ENCODE measurements at places on chromosomes 7 and 10.

GRCh38 chr10:46074196-46074946, 28.3 kb upstream of the MSMB start:
- DNase-seq, result no peak

DNA sequence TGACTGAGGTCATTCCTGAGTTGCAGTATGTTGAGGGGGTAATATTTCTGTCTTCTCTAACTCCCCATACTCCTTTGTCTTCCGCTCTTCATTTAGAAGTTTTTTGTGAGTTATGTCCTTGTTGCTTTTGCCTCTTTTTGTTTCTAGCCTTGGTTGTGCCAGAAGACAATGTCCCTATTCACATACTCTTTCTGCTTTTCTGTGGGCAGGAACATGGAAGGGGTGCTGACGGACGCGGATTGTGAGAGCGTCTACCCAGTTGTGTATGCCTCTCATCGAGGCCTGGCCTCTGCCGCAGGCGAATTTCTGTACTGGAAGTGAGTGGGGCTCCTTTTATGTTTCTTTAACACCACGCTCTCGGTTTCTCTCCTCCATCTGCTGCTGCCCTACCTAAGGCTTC, 20.5 kb downstream of the STAG3 start:
- no peak for DNase-seq

DNA sequence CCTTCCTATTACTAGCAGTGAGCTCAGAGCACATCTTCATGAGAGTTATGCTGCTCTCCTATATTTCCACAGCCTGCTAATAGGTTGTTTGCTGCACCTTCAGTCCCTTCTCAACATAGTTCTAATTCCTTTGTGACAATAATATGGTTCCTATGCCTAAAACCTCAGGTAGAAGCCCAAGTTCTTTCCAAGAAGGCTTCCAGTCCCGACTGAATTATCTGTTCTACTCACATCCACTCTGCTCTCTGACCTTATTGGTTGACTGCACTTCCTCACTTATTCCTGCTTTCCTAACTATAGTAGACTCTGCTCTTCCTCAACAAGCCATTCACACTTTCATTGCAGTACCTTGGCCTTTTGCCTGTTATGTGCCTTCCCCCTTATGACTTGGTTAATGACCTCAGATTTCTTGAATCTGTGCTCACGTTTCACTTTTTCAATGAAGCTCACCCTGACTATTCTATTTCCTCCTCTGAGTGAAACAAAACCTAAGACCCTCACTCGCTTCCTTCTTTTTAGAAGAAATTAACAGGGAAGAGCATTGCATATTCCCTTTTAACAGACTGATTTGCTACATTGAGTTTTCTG, 132.7 kb downstream of the MDFIC start:
- DNase-seq, result no peak

DNA sequence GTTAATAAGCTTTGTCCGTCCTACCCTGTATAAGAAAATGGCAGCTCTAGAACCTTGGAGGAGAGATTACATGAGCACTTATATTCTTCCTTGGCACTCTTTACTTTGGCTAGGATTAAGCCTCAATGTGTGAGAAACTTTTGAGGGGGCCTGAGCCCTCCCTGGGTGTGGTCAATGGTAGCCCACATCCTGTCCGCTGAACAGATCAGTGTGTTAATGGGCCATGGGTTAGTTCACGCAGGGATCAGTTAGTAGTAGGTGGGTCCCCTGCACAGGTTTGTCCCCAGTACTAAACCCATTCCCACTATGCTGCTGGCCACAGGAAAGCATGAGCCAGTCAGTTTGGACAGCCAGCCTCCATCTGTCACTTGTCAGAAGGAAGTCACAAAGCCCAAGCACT, 20.2 kb upstream of the IKZF1 start:
- DNase-seq, result no peak

DNA sequence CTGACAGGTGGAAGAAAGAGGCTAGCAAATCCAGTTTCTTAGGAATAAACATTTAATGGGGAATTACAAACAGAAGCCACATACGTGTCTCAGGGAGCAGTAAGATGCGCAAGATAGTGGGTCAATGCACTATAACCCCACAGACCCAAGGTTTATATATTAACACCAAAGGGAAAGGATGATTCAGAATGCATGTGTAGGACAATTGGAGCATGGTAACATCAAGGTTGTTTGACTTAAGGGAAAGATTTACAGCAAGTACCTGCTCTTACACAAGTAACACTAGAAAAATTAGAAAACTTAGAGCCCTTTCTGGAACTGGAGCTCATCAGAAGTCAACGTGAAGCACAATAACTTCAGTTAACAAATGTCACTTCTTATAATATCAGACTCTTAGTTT, 161.1 kb upstream of the ZWINT start:
- DNase-seq, result no peak

DNA sequence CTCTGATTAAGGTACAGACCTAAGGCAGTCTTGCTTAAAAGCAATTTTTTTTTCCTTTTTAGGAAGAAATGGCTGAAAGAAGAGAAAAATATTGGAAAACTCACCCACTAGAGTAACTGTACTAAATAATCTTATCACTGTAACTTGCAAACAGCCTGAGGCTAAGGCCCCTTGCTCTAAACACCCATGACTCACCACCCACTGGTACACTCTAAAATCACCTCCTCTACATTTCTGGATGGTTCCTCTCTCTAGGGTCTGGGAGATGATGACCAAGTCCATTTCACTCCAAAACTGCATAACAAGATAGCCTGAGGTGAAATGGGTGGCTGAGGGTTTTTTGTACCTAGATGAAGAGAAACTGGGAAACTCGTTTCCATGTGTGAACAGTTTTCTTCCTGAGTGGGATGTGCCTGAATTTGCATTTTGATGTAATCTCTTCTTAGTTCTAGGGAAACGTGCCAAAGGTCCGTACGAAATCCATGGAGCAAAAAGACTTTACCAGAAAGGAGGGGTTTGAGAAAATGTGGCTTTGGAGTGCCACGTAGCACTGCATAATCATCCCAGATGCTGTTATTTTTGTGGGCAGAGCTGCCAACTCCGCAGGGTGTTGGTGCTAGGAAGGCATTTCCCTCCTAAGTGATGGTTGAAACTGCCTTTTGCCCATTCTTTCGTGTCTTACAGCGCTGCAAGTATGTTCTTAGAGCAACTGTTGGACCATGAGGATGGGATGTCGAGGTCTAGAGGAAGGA, 113.5 kb upstream of the C10orf90 start:
- no peak for DNase-seq

GRCh38 chr7:70512144-70512543, 619.8 kb upstream of the GALNT17 start:
- DNase-seq, result no peak

DNA sequence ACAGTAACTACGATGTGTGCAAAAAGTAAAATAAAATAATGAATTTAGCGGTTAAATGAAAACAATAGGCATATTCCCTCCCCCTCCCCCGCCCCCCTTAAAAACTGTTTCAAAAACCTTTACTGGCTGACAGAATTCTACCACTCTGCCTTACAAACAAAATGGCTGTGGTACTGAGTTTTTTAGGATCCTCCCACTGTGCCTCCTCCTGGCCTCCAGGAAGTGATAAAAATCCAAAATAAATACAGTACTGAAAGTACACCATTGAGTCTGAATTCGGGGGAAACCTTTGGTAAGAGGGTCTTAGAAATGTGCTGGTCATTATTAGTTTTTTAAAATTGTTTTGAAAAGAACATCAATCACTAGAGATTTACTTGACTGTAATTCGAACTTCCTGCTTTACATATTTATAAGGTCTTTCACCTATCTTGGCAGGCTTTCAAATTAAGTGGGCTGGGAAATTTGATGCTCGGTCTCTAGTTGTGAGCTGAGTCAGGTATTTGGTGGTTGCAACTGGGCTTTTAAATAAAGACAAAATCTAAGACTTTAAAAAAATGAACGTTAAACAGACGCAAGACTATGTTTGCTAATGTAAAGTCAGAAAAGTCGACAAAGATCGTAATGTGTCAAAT, 32.5 kb upstream of the EPC1 start:
- no peak for DNase-seq

DNA sequence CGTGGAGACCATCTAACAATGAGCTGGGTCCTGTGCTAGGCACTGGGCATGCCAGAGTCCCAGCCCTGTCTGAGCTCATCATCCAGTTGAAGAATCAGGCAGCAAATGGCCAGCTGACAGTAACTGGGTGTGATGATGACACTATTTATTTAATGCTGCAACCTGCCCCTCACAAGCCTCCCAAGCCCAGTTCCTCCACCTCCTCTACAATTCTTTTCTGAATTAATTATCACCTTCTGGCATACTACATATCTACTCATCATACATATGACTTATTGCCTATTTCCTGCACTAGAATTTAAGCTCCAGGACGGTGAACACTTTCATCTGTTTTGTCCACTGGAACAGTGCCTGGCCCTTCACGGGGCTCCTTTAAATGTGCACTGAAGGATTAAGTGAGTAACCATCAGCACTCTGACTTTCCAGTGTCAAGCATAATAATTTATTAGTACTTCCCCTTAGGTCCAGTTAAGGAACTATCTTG, 96.7 kb upstream of the LAMB4 start:
- no peak for DNase-seq

DNA sequence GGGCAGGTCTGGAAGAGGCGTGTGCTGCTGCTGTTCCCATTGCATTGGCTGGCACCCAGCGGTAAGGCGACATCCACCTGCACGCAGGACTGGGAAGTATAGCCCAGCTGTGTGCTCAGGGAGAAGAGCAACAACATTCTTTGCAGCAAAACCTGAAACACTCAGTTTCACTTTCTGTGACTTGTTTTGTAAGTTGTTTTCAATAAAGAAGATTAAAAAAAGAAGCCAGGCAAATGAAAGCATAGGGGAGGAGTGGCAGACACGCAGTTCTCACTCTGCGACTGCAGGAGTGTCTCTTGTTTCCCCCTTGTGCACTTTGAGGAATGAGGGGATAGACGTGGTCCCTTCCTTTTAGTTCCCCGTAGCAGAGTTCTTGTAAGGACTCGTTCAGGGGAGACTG, 5.8 kb downstream of the FBH1 start:
- DNase-seq, result no peak

GRCh38 chr10:19730907-19731217, 85.4 kb upstream of the PLXDC2 start:
- no peak for DNase-seq

- no peak for DNase-seq
Measured at GRCh38 chr10:7445474-7446185, 34.8 kb upstream of the SFMBT2 start.

GRCh38 chr7:85483177-85483576, 296.3 kb upstream of the SEMA3D start:
- no peak for DNase-seq

DNA sequence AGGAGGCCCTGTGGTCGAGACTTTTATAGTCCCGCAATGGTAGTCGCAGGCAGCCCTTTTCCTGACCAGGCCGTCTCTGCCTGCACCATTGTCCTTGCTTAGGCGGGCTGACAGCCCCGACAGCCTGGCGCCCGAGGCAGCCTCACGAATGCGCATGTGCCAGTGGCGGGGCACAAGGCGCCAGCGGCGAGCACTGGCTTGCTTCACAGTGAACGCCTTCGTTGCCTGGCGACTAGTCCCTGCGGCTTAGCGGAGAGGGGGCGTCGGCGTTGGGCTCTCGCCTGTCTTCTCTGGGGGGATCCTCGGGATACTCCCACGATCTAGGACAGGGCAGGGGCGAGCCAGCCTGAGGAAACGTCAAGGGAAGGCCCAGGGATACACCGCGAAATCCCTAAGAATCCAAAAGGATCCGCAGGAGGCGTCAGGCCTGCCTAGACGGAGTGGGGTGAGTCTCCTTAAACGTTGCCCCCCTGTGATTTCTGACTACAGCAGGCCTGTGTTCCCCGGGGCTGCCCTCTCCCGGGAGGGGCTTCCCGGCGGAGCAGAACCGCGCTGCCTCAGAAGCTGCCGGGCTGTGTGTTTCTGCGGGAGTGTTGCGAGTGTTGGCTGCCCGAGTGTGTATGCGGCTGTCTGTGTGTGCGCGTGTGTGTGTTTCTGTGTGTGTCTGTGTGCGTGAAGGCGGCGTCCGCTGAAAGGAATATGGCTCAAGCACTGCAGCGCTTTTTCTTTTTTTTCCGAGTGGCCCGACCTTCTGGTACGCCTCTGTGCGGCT, 20.5 kb upstream of the ZNF273 start:
- DNase-seq, result peak; percentile 31

GRCh38 chr7:32142649-32143048, 72.4 kb upstream of the PDE1C start:
- no peak for DNase-seq

DNA sequence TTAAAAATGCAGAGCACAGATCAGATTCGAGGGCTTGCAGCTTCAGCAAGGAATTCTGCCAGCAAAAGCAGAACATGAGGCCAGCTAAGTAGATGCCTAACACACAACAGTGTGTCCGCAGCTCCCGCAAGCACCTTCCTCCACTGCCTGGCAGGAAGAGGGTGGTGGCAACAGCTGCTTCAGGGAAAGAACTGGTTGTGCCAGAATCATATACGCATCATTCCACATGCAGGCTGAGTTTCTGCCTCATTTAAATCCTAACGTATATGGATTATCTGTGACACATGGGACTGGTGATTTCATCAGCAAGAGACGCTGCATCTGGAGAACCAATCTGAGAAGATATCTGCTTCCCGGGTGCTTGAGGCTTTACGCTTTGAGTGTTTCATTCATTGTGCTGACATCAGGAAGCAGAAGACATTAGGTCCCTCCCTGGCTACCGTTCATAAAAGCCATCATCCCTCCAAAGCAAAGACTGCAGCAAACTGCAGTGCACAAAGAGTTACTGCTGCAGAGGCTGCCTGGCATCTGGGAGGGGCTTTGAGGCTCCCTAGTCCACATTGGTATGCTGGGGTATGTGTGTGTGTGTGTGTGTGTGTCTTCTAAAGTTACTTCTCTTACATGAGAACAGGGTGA, 78.8 kb downstream of the FAM13C start:
- DNase-seq, result no peak

DNA sequence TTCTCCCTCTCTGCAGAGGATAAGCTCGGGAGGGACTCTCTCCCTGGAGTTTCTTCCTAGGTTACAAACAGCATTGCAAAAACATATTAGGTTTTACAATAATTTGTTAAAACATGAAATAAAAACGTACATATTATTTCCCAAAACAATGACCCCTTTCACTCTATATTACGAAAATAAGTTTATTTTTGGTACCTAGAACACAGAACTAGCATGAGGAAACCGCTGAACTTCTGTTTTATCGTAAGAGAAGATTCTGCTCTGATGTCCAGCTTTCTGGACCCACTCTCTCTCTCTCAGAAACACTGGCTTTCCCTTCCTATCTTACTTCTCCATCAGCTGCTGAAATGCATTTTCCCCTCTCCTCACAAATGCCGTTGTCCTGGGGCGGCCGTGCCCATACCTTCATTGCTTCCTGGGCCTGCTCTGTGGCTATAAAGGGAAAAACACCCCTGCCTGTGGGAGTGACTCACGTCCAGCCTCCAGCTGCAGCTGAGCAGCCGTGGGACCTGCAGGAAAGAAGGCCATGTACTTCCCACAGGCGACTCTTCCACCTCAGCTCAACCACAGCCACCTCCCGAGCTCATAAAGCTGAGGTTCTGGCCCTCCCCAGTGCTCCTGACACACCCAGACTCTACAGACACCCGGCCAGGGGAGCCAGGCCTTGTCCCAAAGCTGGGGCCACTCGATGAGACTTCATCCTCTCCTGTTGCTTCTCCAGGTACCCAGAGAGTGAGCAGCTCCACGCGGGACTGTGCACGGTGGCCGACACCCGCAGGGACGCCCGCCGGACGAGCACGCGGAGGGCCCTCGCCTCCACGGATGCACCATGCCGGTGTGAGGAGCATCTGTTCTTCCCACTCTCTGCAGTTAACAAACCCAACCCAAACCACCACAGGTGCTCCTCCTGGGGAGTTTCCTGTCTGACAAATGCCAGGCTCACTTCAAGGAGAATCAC, 3.1 kb downstream of the GPER1 start:
- no peak for DNase-seq

- DNase-seq, result no peak
Measured at GRCh38 chr10:110612087-110612486, 32.0 kb upstream of the RBM20 start.

GRCh38 chr7:89001306-89001705, 205.8 kb upstream of the TEX47 start:
- no peak for DNase-seq

All from stimulated activated CD4-positive, alpha-beta T cell treated with anti-CD3 and anti-CD28 coated beads, Interleukin-1b, Interleukin-23, amount 100 ng/mL, for 48 hours (primary cell).